ENCODE measurements at places on chromosomes 11 and 22. TPM values are rescaled to one million over a fixed set of nuclear protein-coding genes. Genes with fewer than 3 reads are reported as not detected.

CBLIF gene
- not detected for total RNA-seq

- DNase-seq = no peak
Measured at GRCh38 chr22:46082633-46083032, 67.7 kb upstream of the PPARA start.

- no peak for DNase-seq
Measured at GRCh38 chr11:29293825-29294224, 723.0 kb downstream of the KCNA4 start.

GRCh38 chr11:75345455-75346160, 5.9 kb downstream of the ARRB1 start:
- no peak for DNase-seq

GRCh38 chr11:16799890-16800289, 61.4 kb downstream of the C11orf58 start:
- DNase-seq = peak; percentile 13

CRYBB3 gene
- not detected for total RNA-seq

- no peak for DNase-seq
Measured at GRCh38 chr11:6817694-6818093, 18.2 kb upstream of the OR6A2 start.

GRCh38 chr22:45602824-45603595, 68.6 kb upstream of the ATXN10 start:
- peak; percentile 30 for DNase-seq

GRCh38 chr11:117017456-117017855, 80.8 kb downstream of the SIK3 start:
- no peak for DNase-seq

FGF3 gene
- not detected for total RNA-seq

DNA sequence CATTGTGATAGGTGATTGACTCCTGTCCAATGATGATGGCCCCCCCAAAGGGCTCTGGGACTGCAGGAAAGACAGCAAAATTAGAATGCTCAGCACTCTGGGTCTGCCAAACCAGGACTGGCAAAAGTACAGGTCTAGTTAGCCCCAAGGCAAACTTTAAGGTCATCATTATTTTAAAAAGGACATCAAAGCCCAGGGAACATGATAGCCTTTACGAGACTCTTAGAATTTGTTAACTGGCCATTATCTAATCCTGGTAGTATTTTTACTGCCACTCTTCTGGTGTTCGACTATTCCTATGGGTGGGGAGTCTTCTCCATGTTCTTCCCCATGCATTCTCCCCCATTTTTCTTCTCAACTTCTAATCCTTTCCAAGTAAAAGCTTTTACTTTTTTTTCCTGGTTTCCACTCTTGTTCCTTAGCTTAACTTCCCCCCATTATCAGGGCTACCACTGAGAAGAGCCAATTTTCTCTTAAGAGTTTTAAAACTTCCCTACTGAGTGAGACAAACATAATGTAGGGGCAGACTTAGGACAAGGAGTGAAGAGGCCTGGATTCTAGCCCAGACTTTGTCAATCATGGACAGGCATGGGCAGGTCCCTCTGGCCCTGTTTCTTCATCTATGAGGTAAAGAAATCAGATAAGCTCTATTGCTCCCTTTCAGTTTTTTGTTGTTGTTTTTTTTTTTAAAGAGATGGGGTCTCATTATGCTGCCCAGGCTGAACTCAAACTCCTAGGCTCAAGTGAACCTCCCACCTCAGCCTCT, 7.1 kb downstream of the DDB1 start:
- no peak for DNase-seq

TIMM10B gene
- total RNA-seq = 71.3 TPM

TPBGL gene
- 0.16 TPM for total RNA-seq

GRCh38 chr11:27573024-27573423, 66.5 kb upstream of the LIN7C start:
- no peak for DNase-seq

MS4A6E gene
- 4.6 TPM for total RNA-seq

TNNT3 gene
- total RNA-seq = 1.8 TPM

OR8H3 gene
- not detected for total RNA-seq

TIMP3 gene
- total RNA-seq = 689 TPM

DNA sequence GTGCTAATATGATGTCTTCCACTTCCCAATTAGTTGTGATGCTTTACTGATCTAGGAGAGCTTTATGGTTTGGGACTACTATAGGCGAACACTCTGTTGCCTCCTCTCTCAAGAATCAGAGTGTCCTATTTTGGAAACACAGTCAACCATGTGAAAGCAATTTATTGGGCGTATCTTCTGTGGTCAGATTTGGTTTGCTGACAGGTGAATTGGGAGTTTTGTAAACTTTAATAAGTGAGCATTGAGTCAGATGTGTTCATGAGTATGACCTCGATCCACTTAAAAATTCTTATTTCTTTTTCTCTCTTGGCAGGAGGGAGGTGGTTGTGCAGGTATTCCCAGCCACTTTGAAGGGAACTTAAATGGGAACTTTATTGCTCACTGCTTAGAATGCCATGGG, 4.4 kb downstream of the CAT start:
- DNase-seq = no peak

GTSE1 gene
- 4.6 TPM for total RNA-seq

- DNase-seq = no peak
Measured at GRCh38 chr22:37331034-37331428, 48.7 kb downstream of the CYTH4 start.

DNA sequence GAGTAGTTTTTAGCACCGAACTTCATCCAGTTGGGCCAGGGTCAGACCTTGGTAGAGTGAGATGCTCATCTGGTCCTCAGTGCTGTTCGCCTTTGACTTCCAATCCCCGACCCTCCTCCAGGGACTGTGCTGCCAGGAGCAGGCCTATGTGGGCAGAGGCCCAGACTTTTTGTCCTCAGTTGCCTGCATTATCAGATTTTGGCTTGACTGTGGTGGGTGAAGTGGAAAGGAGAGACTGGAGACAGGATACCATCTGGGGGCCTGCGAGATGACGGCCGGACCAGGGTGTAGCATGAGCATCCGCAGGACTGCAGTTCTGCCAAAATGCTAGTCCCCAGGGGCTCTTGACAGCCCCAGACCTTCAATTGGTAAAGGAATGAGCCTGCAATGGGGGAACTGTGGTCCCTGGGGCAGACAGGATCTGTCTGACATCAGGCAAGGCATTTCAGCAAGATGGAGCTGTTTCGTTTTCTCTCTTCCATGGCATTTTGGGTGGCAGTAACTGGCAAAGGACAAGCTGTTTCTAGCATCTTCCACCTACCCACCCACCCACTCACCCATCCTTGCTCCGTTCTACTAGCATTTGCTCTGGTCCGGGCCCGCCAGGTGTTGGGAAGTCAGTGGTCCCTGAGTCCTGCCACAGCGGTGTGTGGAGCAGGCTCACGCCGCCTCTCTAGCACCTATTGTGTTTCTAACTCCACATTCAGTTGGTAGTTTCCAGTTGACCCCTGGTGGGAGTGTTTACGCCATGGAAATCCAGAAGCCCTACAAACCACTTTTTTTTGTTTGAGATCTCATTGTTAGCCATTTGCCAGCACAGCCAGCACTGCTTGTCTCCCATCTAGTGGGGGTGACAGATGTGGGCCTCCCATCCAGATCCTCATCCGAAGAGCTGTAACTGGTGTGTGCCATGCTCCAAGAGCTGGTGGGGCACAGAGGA, 53.5 kb downstream of the OTOG start:
- DNase-seq = peak; percentile 61

PITPNM1 gene
- 74.9 TPM for total RNA-seq

DNA sequence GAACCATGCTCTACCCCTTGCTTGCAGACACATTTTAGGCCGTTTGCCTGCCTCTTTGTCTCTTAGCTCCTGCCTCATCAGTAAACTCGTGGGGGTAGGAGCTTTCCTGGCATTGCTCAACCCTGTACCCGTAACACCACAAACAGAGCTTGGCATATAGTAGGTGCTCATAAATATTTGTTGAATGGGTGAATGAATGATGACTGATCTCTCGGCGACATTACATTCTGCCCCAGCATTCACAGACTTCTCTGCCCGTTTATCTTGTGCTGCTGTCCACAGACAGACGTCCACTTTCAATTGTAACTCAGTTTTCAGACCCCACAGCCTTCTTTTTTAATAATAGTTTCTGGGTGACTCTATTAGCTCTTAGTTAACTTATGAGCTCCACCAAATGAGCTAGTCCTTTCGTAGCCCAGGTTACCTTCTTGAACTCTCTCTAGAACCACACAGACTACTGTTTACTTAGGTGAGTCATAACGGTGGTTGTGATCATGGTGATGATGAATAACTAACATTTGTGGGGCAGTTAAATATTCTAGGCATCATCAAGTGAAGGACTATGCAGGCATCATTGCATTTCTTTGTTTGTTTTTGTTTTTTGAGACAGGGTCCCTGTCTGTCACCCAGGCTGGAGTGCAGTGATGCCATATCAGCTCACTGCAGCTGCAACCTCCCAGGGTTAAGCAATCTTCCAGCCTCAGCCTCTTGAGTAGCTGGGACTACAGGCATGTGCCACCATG, 188.4 kb downstream of the ADAMTS15 start:
- no peak for DNase-seq

DNA sequence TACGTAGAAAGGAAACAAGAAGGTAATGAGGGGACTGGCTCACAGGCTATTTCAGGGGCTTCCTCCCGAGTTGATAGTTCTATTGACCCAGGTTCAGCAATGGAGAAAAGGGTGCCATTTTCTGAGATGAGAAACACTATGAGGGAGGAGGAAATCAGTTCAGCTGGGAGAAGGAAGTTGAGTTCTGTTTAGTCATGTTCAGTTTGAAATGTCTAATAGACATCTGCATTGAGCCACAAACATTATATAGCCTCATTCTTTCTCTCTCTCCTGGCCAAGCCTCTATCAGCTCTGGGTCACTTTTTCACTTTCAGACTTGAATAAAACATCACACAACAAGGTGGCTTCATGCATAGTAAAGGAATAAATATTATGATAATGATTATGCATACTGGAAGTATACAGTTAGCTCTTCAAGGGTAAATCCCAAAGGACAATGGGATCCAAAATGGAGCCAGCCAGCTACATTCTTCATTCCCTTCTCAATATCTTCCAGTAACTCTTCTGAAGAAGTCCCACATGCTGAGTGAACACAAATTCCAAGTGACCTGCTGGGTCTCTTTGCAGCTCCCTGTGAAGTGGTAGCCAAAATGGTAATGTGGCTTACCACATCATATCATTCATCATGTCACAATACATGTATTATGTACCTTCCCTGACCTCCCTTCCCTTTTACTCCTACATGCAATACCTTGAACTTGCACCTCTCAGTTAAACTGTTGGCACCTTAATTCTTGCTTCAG, 80.9 kb upstream of the CD44 start:
- DNase-seq = no peak

DNA sequence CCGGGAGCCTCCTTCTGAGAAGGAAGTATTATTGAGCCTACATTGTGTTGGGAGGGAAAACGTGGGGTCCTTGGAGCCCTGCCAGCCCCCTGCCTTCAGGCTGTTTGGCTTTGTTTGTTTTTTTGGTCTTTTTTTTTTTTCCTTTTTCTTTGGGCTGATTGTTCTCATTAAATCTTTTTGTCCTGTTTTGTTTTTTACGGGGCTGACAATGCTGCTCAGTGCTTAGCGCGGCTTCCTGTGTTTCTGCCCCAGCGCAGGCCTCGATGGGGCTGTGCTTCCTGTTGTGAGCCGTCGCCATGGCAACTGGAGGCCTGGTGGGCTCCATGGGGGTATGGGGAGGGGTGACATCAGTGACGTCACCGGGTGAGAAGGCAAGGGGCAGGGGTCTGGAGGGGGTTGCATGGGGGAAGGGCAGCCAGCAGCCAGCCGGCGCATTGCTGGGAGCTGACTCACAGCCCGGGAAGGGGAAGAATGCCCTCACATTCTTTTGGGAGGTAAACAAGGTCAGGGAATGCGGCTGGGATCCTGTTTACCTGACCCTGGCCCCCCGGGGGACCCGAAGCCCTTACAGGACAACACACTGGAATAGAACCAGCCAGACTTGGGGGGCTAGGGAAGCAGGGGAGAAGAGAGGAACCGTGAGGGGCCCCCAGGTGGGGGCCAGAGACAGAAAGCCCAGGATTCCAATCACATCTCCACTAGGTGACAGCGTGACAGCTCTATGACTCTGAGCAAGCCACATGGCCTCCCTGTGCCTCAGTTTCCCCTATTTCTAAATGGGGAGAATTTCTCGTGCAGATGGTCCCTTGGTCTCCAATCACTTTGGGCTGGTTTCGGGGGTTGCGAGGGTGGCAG, 22.2 kb upstream of the CBX7 start:
- DNase-seq = peak; percentile 95

OR52N1 gene
- total RNA-seq = not detected

- no peak for DNase-seq
Measured at GRCh38 chr11:81222491-81222890, 1511.2 kb downstream of the FAM181B start.

DNA sequence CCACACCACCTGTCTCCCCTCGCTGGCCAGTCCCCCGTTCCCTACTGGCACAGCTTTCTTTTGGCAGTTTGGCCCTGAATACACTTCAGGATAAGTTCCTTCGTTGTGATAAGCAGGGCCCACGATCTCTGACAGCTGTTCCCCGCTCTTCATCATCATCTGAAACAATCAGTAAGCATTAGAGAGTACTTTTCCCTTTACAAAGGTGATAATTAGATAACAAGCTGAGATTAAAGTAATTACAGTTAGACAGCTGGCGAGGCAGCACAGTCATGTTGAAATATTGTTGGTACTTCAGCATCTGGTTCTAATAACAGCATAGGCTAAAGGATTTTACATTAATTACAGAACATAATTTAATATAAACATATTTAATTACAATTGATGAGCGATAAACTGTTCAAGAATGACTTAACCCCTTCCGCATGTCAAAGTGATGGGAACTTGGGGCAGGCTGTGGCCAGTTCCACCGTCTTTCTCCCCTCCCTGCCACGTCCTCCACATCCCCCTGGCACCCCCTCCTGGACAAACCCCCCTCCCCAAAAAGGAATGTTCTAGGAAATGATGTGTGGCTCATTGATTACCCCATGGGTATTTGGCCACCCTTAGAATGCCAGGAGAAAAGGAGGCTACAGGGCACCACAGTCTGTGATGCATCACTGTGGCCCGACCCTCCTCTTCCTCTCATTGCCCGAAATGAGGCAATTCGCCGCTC, 134.9 kb downstream of the RCN1 start:
- no peak for DNase-seq

DNA sequence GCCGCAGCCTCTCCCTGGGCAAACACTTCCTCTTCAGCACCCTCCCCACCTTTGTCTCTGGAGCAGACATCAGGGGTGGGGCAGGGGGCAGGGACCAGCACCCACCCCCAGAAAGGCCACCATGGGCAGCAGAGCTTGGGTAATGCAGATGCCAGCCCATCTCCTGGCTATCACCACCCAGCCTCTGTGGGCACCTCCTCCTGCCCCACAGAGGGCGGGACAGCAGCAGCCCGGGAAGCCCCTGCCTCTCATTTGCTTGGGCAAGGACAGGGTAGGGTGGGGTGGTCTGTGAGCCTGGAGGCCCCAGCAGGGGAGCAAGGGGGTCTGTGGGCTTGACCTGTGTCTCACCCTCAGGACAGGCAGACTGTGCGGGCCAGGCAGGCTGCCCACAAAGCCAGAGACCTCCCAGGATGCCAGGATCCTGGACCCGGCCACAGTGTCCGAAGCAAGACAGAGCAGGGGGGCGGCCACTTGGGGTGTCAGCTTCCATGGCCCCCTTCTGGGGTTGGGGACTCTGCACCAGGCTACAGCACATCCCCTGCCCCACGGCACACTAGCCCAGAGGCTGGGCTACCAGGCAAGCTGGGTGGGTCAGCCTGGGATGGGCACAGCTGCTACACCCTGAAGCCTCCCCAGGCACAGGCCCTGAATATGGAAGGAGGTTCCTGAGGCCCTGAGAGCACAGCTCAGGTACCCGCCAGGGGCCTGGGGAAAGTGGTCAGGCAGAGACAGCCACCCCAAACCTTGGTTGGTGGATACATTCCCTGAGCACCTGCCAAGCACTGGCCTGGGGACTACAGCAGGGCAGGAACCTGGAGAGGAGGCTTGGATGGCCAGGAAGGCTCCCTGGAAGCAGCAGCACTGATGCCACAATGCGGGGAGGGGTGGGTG, 4.5 kb downstream of the RNH1 start:
- DNase-seq = no peak

Measured in spleen (tissue), 13 donors.